NCI-H524 treated with DMSO at 0.1 percent for 48 hours (cell line): ENCODE measurements at places on chromosomes 3 and 15.

DNA sequence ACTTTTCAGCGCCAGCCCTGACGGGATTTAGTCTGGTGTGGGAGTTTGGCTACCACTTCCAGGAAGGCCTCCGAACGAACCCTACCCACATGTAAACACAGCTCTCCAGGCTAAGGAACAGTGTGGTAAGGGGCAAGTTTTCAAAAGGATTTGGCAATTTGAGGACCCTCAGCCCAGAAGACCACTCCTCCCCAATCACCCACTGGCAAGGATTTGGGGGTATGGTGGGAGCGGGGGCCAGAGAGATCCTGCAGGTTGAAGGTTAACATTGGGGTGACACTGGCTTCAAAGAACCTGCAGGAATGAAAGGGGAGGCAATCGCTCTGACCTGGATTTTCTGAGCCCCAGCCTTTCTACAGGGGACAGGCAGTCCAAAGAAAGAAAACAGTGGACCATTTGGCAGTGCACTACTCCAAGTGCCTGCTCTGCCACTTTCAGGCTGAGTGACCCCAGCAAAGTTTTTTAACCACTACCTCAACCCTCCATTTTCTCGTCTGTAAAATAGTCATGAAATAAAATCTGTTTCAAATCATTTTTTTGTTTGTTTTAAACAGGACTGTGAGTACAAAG lies 34.5 kb downstream of the ZIC4 start:
- no peak for DNase-seq

DNA sequence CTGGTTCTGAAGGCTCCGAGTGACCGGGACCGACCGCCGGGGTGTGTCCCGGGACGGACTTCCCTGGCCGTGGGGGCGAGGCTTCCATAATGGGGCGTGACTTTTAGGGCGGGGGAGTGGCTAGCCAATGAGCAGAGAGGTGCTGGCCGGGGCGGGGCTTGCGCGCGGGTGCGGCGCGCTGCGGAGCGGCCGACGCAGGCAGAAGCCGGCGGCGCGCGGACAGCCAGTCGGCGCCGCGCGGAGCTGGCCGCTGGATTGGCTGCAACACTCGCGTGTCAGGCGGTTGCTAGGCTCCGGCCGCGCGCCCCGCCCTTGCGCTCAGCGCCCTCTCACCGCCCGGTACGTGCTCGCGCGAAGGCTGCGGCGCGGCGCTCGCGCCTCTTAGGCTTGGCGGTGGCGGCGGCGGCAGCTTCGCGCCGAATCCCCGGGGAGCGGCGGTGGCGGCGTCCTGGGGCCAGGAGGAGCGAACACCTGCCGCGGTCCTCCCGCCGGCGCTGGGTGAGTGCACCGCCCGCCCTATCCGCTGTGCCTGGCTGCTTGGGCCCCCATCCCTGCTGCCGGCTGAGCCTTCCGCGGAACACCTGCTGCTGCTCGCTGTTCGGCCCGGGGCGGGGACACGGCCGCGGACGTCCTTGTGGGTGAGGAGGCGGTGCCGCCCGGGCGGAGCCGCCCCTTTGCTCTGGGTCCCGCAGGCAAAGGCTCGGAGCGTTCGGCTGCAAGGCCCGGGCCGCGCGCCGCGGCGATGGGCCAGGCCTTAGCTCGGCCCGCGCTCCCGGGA lies at the start of gene DAG1:
DAG1 (plus strand) TSS at position 332 of the 778 bp plus-strand sequence. CDS start 40,268 bp downstream, outside the sequence.
- DNase-seq = peak; percentile 40

DNA sequence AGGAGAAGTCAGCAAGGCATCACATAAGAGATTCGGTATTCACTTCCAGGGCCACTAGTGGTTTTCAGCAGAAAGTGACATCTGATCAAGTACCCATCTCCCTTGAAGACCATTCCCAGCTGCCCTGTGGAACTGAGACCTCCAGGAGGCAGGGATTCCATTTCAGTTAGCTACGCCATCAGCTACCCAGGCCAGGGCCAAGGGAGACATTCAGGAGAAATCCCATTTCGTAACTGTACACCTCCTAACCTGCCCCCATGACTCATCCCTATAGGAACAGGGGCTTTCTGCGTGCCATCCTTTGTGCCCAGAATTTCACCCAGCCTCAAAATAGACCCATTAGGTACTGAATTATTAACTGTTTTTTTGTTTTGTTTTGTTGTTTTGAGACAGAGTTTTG lies 24.7 kb downstream of the SPATA12 start:
- no peak for DNase-seq

GRCh38 chr15:45855907-45856579 lies 221.2 kb downstream of the SQOR start:
- DNase-seq = no peak

DNA sequence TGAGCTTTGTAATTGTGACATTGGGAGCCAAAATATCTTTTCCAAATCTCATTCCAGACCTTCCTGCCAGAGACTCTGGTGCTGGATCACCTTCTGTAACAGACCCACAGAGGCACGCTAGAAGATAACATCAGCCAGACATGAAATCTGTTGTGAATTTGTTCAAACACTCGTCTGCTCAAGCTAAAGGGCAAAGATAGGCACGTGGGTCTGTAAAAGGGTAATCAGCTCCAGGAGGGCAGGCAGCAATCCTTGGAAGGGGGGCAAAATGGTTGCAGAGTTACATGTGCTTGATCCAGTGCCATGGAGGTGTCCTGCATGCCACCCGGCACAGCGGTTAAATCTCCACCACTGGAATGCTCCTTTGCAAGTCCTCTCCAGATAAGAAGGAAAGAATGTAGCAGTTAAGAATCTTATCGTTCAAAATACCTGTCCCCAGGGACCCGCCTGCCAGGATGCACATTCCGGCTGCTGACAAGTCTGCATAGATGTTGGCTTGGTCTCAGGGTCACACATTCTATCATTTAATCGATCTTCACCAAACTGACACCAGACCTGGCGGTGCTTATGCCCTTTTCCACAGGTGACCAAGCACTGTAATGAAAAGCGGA lies 74.8 kb downstream of the ADAMTS9 start:
- DNase-seq = no peak

DNA sequence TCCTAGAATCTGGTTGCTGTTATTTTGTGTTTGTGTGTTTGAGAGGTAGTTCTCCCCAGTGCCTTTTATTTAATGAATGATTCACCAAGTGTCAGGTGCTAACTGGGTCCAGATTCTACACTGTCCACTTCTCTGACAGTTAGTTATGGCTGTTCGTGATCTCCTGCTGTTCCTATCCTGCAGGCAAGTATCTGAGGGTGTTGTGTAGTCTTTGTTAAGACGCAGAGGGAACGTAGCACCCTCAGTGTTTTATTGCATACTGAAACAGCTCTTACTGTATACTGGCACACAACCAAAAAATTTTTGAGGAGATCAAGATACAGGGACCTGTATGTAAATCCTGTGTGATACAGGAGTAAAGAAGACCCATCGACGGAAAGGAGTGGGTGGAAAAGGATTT lies 1271.3 kb downstream of the ROBO1 start:
- no peak for DNase-seq
